Glutamatergic neuron (in vitro differentiated cells): ENCODE measurements at places on chromosomes 16 and 17. TPM values are rescaled to one million over a fixed set of nuclear protein-coding genes. Genes with fewer than 3 reads are reported as not detected.

AANAT gene
- total RNA-seq: 0.39 TPM

MEIOC gene
- total RNA-seq: not detected

HS3ST3A1 gene
- 1.1 TPM for total RNA-seq

ITGB4 gene
- total RNA-seq: not detected

ADAP2 gene
- total RNA-seq: 0.51 TPM

TP53TG3C gene
- not detected for total RNA-seq

GRB7 gene
- not detected for total RNA-seq

G6PC1 gene
- total RNA-seq: not detected

APOBR gene
- total RNA-seq: not detected

TEKT3 gene
- total RNA-seq: 0.54 TPM

TBC1D3B gene
- total RNA-seq: 37.3 TPM

IGSF6 gene
- not detected for total RNA-seq

TACO1 gene
- total RNA-seq: 23.2 TPM

PLLP gene
- total RNA-seq: not detected

GNGT2 gene
- not detected for total RNA-seq

C17orf78 gene
- total RNA-seq: not detected

KRT9 gene
- not detected for total RNA-seq

WNT9B gene
- total RNA-seq: not detected

TEKT1 gene
- total RNA-seq: not detected

SEPTIN1 gene
- 2.9 TPM for total RNA-seq

SLC35G6 gene
- total RNA-seq: 0.34 TPM

HP gene
- total RNA-seq: not detected

PITPNM3 gene
- total RNA-seq: 1.4 TPM

GSG1L2 gene
- total RNA-seq: not detected

SYT17 gene
- total RNA-seq: 10.0 TPM

TMED6 gene
- not detected for total RNA-seq

IKZF3 gene
- total RNA-seq: not detected

CCL17 gene
- total RNA-seq: not detected

ATP2C2 gene
- not detected for total RNA-seq

NAGS gene
- total RNA-seq: 0.49 TPM

RASD1 gene
- total RNA-seq: 140 TPM

ITGAX gene
- not detected for total RNA-seq

CD300A gene
- total RNA-seq: 0.25 TPM

TTYH2 gene
- 121 TPM for total RNA-seq

IQCK gene
- 5.1 TPM for total RNA-seq

KRTAP16-1 gene
- total RNA-seq: not detected

CSHL1 gene
- total RNA-seq: not detected
